Esophagus muscularis mucosa (tissue), 4 donors: ENCODE measurements at places on chromosomes 16 and 17. TPM values are rescaled to one million over a fixed set of nuclear protein-coding genes. Genes with fewer than 3 reads are reported as not detected.

Gene NT5M
- total RNA-seq = 5.8 TPM

DNA sequence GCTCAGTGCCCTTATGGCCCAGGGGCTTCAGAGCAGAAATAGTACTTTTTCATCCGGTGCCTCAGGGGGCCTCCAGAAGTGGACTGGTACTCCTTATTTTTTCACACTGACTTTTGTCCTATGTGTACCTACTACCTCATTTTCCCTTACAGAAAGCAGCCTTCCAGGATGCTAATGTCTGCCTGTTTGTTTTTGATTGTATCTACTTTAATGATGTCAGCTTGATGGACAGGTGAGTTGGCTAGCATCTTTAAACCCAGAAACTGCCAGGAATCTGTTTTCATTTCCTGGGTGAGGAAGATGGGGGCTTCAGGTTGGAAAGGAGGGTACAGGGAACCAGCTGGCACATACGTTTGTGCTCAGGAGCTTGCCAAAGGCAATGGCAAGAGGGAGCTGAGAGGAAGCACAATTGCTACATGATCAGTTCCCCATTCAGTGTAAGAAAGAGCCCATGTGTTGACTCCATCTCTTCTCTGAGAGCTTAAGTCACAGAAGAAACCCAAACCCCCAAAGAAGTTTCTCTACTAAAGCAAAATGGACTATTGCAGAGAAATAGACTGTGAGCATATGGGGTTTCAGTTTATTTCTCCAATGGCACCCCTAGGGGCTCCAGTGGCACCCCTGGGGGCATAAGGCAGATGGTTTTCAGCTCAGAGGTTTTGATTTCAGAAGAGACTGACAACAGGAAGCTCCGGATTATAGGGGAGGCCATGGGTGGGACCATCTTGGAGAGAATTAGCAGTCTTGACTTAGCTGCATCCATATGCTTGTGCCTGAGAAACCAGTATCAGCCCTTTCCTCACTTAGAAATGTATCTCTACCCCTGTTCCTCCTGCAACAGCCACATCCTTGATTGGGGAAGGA lies 16.3 kb downstream of the LIG3 start:
- DNase-seq = no peak

- peak; percentile 94 for DNase-seq
Observed at GRCh38 chr17:80263253-80264204, 2.9 kb downstream of the RNF213 start.

DNA sequence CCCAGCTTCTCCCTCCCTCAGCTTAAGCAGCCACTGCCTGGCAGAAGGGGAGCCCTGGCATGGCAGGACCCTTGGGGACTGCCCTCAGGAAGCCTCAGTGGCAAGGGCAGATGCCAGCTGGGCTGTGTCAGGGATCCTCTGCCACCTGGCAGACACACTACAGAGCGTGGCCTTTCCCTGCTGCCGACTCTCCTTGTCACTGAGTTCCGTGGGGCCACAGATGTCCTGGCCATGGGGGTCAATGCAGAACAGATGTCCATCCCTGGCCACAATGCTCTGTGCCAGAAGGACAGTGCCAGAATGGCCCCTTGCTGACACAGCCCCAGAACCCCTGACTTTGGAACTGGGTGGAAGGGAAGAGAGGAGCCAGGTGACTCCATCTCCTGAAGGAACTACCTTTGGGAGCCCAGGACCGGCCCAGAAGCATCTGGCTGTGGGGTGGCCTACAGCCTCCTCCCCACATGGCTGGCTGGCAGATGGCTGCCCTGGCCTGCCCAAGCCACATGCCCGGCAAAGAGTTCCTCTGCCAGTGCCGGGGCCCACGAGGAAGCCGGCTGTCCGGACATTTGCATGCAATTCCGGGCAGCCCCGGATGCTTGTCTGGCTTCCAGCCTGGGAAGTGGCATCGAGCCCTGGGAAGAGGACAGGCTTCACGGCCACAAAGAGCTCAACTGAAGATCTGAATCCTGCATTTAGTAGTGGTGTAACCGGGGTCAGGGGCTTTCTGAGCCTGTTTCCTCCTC lies 24.1 kb downstream of the NPTX1 start:
- no peak for DNase-seq

DNA sequence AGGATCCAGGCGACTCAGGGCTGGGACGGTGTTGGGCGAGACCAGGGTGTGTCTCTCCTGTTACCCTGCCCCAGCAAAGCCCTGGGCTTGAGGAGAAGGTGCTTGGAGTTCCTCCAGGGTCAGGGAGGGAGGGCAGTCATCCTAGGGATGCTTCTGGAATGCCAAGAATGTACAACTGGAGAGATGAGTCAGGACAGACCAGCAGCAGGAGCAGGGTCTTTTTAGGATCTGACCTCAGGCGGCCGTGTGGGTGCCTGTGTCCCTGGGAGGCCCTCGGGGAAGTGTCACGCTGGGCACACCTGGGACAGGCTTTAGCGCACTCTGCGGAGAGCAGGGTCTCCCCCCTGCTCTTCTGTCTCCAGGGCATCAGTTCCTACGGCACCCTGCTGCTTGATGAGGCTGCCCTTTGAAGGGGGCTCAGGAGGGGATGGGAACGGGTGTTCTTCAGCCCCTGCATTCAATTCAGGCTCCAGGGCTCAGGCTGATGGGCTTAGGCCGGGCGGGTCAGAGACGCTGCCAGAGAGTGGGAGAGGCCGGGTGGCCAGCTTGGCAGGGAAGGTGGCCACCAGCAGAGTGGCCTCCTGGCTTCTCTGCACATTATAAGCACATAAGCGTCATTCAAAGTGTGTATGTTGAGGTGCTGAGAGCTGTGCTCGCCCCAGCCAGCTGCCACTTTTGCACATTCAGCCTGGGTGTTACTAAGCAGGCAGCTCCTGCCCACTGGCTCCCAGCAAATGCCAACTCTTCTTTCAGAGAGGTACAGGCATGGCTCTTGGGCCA lies 8.4 kb upstream of the MTSS2 start:
- no peak for DNase-seq

Gene PGAP6
- total RNA-seq = 42.1 TPM
